ENCODE measurements at places on chromosomes 5 and 9. TPM values are rescaled to one million over a fixed set of nuclear protein-coding genes. Genes with fewer than 3 reads are reported as not detected.

Gene CLIC3
- 1.1 TPM for total RNA-seq

Gene JAKMIP2
- 0.16 TPM for total RNA-seq

Gene ANKRD33B
- total RNA-seq, result 4.1 TPM

Gene PCDHGB5
- total RNA-seq, result 6.1 TPM

Gene FKTN
- total RNA-seq, result 6.5 TPM

Gene OTP
- total RNA-seq, result not detected

Gene HSPB3
- total RNA-seq, result 549 TPM

Gene CERCAM
- 7.8 TPM for total RNA-seq

Measured in Right ventricle myocardium inferior (tissue), 1 donor.